ENCODE measurements at places on chromosomes 3 and 15. TPM values are rescaled to one million over a fixed set of nuclear protein-coding genes. Genes with fewer than 3 reads are reported as not detected.

Gene SLC6A1
- 0.86 TPM for polyA plus RNA-seq

Gene RNF7
- 104 TPM for polyA plus RNA-seq

Gene THAP10
- 9.4 TPM for polyA plus RNA-seq

Gene SLC22A13
- polyA plus RNA-seq: 2.3 TPM

Gene SQOR
- 24.1 TPM for polyA plus RNA-seq

Gene A4GNT
- 2.6 TPM for polyA plus RNA-seq

Gene IQCF5
- polyA plus RNA-seq: not detected

Gene LRRN1
- 21.7 TPM for polyA plus RNA-seq

Gene SNAPC5
- polyA plus RNA-seq: 44.5 TPM

Gene HTR3E
- polyA plus RNA-seq: not detected

Gene GPR171
- polyA plus RNA-seq: 0.40 TPM

Gene SEMA3F
- 68.6 TPM for polyA plus RNA-seq

Gene MINAR1
- polyA plus RNA-seq: 1.2 TPM

Gene LPP
- 17.0 TPM for polyA plus RNA-seq

Gene UCN2
- 0.65 TPM for polyA plus RNA-seq

Gene ICE2
- polyA plus RNA-seq: 91.1 TPM

Gene GPR176
- 13.5 TPM for polyA plus RNA-seq

Gene ADAMTS17
- polyA plus RNA-seq: 2.5 TPM

Gene PYDC2
- not detected for polyA plus RNA-seq

Gene GPR149
- not detected for polyA plus RNA-seq

Gene MESP1
- polyA plus RNA-seq: 1.3 TPM

Gene PGBD4
- polyA plus RNA-seq: 1.6 TPM

Gene LINGO1
- 17.2 TPM for polyA plus RNA-seq

Gene TM4SF4
- 2.6 TPM for polyA plus RNA-seq

Gene C3orf85
- polyA plus RNA-seq: 19.6 TPM

Gene NR2E3
- 0.82 TPM for polyA plus RNA-seq

Gene SLC6A11
- polyA plus RNA-seq: 0.05 TPM

Gene MOBP
- 0.20 TPM for polyA plus RNA-seq

Gene MAP6D1
- 0.58 TPM for polyA plus RNA-seq

Gene ALPK3
- 21.0 TPM for polyA plus RNA-seq

Gene ZNF662
- 44.1 TPM for polyA plus RNA-seq

Gene MITF
- 37.6 TPM for polyA plus RNA-seq

Gene HRG
- polyA plus RNA-seq: 1.9 TPM

Gene ANKDD1A
- polyA plus RNA-seq: 4.2 TPM

Gene ADCY5
- polyA plus RNA-seq: 10.4 TPM

Gene MME
- polyA plus RNA-seq: 374 TPM

Gene FBXO40
- polyA plus RNA-seq: 0.02 TPM

Gene ADAMTSL3
- polyA plus RNA-seq: 2.7 TPM

Gene C3orf20
- polyA plus RNA-seq: 0.56 TPM

Gene CCR4
- 0.19 TPM for polyA plus RNA-seq

Gene OR5K2
- polyA plus RNA-seq: 0.98 TPM

Gene MASP1
- polyA plus RNA-seq: 8.6 TPM
